ENCODE measurements at places on chromosomes 7 and 10.

GRCh38 chr7:39453743-39454355 is 112.4 kb upstream of the YAE1 start:
- DNase-seq: peak; percentile 56

DNA sequence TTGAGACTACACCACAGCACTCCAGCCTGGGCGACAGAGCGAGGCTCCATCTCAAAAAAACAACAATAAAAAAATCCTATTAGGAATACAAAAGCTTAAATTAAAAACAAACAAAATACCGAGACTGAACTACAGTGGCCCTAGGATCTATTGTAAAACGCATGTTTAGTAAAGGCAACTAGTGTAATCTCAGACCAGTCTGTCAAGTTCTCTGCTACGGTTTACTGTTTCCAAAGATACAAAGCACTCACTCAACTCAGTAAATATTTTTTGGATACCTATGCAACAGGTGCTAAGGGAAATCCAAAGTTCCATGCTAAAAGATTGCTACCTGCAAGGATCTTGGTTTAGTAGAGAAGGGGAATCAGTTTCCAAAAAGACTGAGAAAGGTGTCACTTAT is 3.4 kb upstream of the MIOS start:
- no peak for DNase-seq

GRCh38 chr10:69739634-69740033 is 62.1 kb upstream of the COL13A1 start:
- no peak for DNase-seq

DNA sequence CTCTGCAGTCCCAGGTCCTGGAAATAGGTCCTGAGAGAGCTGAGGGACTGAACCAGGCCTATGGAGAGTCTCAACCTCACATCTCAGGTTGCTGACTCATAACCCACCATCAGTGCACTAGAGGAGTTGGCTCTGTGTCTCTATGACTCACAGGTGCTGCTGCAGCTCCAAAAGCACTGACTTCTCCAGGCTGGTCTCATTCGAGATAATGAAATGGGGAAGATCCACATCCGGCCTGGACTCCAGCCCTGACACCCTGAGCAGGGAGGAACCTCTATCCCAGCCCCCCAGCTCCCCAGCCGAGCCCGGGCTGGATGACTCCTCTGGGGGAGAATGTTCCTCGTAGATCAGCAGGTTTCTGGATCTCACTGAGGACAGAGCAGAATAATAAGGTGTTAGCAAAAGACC is 35.5 kb upstream of the DGKI start:
- DNase-seq: no peak

- no peak for DNase-seq
Observed at GRCh38 chr10:121481180-121481579, 117.1 kb downstream of the FGFR2 start.

DNA sequence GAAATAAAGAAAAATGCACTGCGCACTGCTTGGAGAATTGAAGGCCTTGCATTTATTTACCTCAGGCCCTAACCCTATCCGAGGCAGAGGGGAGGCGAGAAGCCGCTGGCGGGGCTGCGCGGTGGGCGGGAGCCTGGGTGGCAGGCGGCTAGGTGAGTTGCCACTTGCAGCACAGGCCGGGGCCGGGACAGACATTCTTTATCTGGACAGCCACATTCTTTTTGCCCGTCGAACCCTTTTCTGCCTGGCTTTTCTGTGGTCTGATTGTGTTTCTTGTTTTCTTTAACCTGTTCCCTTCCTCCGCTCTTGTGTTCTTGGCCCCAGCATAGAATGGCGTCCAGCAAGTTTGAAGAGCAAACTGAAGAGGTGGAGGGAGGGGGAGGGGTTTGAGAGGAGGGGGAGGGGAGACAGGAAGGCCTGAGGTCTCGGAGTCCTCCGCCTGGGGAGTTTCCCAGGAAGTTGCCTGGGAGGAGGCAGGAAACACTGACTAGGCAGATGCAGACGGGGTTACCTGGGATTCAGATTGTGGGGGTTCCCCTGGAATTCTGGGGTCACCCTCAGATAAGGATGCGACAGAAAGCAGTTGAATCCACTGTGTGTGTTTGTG is 5.1 kb downstream of the SHH start:
- DNase-seq: no peak

- no peak for DNase-seq
Observed at GRCh38 chr10:8279598-8279997, 225.1 kb downstream of the GATA3 start.

DNA sequence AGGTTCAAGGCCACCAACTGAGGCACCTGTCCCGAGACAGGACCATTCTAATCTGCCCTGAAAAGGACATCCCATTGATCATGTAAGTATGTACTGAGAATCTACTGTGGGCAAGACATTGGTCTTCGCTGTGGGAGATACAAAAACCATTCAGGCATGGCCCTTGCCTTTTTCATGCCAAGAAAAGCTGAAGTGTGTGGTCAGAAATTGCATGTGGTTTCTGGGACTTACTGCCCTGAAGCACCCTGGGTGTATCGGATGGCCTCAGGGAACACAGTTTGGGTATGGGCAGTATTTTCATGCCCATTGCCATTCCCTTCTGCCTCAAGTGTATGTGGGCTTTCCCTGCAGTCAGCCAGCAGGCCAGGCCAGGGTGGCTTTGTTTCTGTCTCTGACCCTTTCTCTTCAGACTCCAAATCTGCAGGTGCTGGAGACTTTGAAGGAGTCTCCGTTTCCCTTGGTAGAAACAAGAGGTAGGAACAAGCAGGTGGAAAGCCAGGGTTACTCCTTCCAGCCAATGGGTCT is 285.7 kb downstream of the ZEB1 start:
- DNase-seq: no peak

DNA sequence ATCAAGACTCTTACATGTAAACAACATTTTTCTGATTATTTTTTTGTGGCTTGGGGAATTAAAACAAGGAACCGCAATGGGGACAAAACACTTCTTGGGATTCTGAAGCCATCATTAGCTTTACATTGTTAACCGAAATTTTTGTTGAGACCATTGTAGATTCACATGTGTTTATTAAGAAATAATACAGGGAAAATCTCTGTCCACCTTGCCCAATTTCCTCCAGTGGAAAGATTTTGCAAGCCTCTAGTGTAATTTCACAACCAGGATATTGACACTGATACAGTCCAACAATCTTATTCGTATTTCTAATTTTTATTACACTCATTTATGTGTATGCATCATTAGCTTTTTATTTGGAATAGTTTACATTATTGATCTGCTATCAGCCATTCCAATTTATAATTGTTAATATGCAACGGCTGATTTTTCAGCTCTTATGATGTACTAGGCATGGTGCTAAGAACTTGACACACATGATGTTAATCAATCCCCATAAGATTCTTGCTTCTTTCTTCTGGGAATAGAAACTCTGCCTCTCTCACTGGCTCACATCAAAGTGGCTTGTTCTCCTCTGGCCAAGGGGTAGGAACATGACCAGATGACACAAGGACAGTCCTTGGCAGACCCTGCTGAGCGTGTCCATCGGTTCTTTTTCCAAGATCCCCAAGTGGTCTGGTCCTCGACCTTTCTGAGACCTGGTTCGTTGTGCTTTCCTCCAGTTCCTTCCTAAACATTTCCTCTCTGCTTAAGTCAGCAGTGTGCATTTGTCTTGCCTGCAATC is 137.6 kb downstream of the ADAM12 start:
- no peak for DNase-seq

DNA sequence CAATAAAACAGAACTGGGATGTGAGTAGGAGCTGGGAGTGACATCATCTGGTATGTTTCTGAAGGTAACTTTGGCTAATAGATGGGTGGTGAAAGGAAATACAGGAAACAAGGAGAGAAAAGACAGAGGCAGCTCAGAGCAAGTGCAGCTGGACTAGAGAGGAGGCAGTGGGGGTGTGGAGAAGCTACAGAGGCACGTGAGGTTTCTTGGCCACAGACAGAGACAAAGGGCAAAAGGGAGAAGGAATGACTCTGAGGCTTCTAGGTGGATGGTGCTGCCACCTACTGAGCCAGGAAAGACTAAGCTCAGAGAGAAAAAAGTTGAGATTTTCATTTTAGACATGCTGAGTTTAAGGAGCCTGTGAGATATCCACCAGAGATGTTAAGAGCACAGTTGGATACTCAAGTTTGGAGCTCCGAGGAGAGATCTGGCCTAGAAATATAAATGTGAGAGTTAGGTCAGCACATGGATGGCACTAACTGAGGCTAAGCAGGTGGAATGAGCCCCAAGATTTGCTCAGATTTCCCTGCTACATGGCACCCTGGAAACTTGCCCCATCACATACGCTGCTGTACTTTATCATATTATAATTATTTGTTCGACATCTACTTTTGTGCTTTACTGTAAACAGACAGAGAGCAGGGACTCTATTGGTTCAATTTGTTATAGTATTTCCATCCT is 293.0 kb upstream of the IMMP2L start:
- DNase-seq: peak; percentile 11
